Articular chondrocyte of knee joint (primary cell): ENCODE measurements at places on chromosomes 11 and 22. TPM values are rescaled to one million over a fixed set of nuclear protein-coding genes. Genes with fewer than 3 reads are reported as not detected.

The MSANTD4 gene
- 40.8 and 45.4 TPM in 2 replicates for total RNA-seq

The TTC12 gene
- 15.1 and 27.7 TPM in 2 replicates for total RNA-seq

The PAX6 gene
- 0.39 and 0.76 TPM in 2 replicates for total RNA-seq

The CCDC15 gene
- total RNA-seq = 2.2 and 3.4 TPM in 2 replicates

The ANO9 gene
- total RNA-seq = not detected in 2 replicates

The PANX3 gene
- total RNA-seq = 0.22 TPM in 1 of 2 replicates, not detected in the other

The TEX12 gene
- 0.54 and 0.65 TPM in 2 replicates for total RNA-seq

The LARGE2 gene
- total RNA-seq = not detected in 2 replicates

The MS4A1 gene
- total RNA-seq = not detected in 2 replicates

The FOLH1 gene
- not detected in 2 replicates for total RNA-seq

The MRGPRD gene
- not detected in 2 replicates for total RNA-seq

The GLYATL1 gene
- total RNA-seq = 0.13 and 0.43 TPM in 2 replicates

The CNGA4 gene
- 0.13 TPM in 1 of 2 replicates, not detected in the other for total RNA-seq

The BACE1-AS gene
- 5.1 and 5.4 TPM in 2 replicates for total RNA-seq

The RASSF7 gene
- total RNA-seq = 2.2 and 7.2 TPM in 2 replicates
